Bronchial smooth muscle cell (primary cell): ENCODE measurements at places on chromosomes 16 and 17. TPM values are rescaled to one million over a fixed set of nuclear protein-coding genes. Genes with fewer than 3 reads are reported as not detected.

Gene KRTAP4-4
- total RNA-seq, result not detected in 2 replicates

Gene ZP2
- total RNA-seq, result not detected in 2 replicates

Gene NDRG4
- total RNA-seq, result 5.6 and 20.0 TPM in 2 replicates

Gene TBC1D3C
- total RNA-seq, result 1.5 TPM in 1 of 2 replicates, not detected in the other

Gene SPHK1
- 18.4 and 24.6 TPM in 2 replicates for total RNA-seq

Gene LUC7L3
- total RNA-seq, result 35.2 and 37.7 TPM in 2 replicates

Gene SLC5A11
- total RNA-seq, result not detected in 2 replicates
